Heart right ventricle (tissue), 16 donors: ENCODE measurements at places on chromosomes 11 and 22.

DNA sequence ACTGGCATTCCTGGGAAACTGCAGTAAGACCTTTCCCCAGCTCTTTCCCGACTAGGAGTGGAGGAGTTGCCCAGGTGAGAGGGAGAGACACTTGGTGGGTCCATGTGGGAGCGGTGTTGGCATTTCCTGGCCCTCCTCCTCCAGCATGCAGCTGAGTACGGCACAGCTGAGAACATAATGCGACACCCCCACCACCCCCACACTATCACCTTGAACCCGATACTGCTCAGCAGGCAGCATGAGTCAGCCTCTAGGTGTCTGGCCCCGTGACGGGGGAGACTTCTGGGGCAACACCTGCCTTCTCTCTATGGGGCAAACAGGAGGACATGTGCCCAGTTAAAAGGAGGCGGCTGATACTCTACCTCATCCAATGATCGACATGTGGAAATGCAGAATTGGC is 64.4 kb downstream of the PKNOX2 start:
- H3K4me1 ChIP-seq: no peaks in the 10 kb centered on the region
- no peak overlapping the region for H3K4me3 ChIP-seq
- no peaks in the 10 kb centered on the region for H3K36me3 ChIP-seq
- H3K27me3 ChIP-seq: no peaks in the 10 kb centered on the region
- DNase-seq: no peak
- H3K27ac ChIP-seq: no peak overlapping the region

GRCh38 chr11:4090258-4090657 is 4.3 kb upstream of the RRM1 start:
- H3K4me3 ChIP-seq: no peak overlapping the region
- no peaks in the 10 kb centered on the region for H3K4me1 ChIP-seq
- H3K36me3 ChIP-seq: no peaks in the 10 kb centered on the region
- no peaks in the 10 kb centered on the region for H3K27me3 ChIP-seq
- H3K27ac ChIP-seq: peak overlapping the region; percentile 64

GRCh38 chr11:117097014-117097388 is 1.2 kb downstream of the SIK3 start:
- H3K27ac ChIP-seq: no peak overlapping the region
- DNase-seq: no peak
- peaks cover 71% of the 10 kb centered on the region for H3K4me1 ChIP-seq
- H3K36me3 ChIP-seq: no peaks in the 10 kb centered on the region

GRCh38 chr22:50180727-50181521 is 4.8 kb upstream of the TRABD start:
- DNase-seq: no peak
- no peak overlapping the region for H3K4me3 ChIP-seq

DNA sequence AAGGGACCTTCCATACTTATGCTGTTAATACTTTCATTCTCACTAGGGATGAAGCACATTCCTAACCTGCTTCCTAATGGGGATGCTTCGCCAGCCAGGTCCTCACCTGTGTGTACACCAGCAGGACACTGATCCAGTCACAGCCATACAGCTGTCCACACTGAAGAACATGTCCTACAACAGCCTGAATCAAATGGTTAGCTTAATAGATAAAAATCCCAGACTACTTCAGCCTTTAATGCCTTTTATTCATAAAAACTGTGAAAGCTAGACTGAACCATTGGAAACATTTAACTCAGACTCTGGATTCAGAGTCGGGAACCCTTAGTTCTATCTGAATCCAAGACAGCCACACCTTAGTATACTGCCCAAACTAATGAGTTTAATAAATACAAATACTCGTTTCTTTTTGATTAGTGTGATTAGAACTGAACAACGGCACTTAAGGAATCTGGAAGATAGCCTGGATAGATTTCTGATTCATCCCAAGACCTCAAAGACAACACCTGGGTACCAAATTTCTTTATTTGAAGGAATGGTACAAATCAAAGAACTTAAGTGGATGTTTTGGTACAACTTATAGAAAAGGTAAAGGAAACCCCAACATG is 3.3 kb downstream of the FTH1 start:
- H3K4me3 ChIP-seq: peak overlapping the region; percentile 74
- H3K4me1 ChIP-seq: peaks cover 17% of the 10 kb centered on the region
- DNase-seq: no peak
- H3K36me3 ChIP-seq: peaks cover 21% of the 10 kb centered on the region
- no peaks in the 10 kb centered on the region for H3K27me3 ChIP-seq

DNA sequence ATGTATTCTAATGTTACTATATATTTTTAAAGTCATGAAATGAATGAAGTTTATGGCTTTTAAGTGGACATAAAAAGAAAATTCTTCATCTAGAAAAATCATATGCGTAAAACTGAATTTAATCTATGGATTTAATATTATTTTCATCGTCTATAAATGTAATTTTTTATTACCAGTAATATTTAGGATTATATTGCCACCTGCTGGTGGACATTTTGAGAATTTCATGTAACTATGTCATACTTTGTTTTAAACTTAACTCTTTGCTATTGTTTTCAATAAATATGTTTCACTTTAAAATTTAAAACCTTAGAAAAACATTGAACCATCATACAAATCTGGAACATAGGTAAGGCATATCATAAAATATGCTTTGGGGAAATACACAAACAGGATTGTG is 66.5 kb upstream of the CEP126 start:
- H3K4me1 ChIP-seq: no peaks in the 10 kb centered on the region
- no peaks in the 10 kb centered on the region for H3K27me3 ChIP-seq
- H3K36me3 ChIP-seq: no peaks in the 10 kb centered on the region
